Bone marrow (tissue), 2 donors: ENCODE measurements at places on chromosomes 13 and 19.

DNA sequence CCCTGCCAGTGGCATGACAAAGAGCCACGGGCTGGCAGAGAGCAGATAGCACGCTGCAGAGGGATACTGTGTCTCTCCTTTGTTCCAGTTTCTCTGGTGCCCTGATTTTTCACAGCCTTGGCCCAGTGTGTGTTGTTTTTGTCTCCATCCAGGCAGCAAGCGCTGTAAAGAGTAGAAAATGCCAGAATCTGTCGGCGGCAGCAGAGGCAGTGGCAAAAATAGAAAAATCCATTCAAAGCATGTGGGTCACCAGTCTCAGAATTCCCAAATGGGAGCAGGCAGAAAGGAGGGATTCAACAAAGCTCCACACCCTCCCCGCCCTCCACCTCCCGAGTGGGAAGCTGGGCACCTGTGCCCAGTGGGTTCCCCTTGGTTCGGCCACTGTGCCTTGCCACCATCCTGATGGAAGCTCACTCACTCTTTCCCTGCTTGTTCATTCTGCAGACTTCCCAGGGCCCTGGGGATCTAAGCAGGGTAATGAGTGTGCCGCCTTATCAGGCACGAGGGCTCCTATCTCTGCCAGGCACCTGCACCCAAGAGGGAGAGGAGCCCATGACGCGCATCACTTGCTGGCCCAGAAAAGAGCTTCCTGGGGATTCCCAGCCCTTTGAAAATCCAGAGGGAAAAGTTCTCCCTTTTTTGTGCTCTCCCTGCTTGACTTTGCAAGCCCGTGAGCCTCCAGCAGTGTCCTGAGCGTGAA lies 416.9 kb downstream of the IRS2 start:
- DNase-seq, result no peak

DNA sequence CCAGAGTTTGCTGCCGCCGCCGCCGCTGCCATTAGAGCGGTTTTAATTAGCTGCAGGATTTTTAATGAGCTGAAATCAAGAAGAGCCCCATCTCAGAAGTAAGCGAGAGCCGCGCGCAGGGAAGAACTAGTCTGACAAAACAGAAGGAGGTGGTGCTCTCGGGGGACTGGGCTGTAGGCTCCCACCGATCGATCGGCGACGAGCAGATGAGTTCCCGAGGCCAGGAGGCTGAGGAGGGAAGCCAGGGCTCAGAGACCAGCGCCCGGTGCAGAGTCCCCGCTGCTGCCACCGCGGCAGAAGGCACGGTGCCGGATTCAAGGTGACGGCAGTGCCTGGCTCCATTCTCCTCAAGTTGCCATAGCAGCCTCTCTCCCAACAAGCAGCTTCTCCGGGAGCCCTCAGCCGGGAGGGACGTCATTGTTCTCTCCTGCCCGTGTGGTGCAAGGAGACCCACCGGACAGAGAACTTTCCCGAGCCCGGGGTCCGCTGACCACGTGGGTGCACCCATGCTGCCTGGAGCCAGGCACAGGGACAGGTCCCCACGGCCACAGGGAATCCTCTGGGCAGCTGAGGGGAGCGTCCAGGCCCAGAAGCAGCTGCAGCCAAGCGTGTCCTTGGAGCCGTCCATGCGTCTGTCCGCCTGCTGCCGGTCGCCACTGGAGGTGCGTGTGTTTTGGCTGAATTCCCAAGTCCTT lies 62.9 kb downstream of the CHST8 start:
- DNase-seq, result no peak

DNA sequence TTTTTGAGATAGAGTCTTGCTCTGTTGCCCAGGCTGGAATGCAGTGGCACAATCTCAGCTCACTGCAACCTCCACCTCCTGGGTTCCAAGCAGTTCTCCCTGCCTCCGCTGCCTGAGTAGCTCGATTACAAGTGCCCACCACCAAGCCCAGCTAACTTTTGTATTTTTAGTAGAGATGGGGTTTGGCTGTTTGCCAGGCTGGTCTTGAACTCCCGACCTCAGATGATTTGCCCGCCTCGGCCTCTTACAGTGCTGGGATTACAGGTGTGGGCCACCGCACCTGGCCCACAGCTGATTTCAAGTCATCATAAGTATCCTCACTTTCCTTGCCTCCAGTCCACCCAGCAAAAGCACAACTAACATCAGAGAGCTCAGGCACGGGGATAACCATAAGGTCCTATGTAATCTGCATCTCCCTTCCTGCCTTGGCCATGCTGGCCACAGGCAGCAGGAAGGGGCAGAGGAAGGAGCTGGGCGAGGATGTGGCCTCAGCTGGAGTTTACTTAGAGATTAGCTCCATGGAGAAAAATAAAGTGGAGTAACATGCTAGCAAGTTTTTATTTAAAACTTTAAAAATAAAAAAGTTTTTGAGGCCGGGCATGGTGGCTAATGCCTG lies 22.9 kb upstream of the ADGRE1 start:
- DNase-seq, result no peak

DNA sequence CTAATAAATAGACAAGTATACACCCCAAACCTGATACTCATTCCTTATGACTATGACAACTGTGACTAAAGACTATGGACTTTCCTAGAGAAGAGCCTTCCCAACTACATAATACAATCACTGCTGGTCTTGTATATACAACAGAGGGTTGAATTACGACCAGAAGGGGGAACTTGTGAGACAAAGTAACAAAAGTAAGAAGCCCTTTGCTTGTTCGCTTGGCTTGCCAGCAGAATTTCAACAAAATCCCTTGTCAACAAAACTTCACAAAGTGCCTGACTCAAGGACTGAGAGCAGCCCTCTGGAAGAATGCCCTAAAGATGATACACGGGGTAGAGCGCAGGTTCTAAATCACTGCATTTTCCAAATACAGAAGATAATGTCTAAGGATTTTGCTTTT lies 99.4 kb downstream of the WASF3 start:
- DNase-seq, result no peak

DNA sequence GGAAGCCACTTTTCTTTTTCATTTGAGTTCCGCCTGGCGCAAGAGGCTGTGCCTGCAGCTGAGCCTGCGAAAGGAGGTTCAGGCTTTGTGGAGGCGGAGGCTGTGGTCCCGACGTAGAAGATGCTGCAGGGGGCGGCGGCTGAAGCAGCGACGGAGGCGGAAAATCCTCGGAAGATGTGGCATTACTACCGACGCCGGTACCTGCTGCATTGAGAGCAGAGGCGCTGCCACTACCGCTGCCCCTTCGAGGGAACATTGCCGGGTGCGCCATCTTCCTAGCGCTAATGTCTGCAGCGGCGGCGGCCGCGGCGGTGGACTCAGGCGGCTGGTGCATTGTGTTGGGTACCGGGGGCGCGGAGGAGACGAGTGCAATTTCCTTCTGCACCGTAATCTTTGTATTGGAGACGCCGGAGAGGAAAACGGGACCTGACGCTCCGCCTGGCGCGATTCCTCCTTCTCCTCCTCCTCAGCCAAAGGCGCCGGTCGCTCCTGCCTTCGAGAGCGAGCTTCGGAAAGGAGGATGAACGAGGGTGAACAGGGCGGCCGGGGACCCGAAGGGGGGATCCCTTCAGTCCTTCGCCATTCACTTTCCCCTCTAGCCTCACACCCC lies at the start of gene TSC22D1:
TSS of gene TSC22D1 (minus strand) at position 590 of the 610 bp plus-strand sequence. CDS start at position 334, 256 bp downstream.
- DNase-seq, result peak; percentile 52

- no peak for DNase-seq
These were observed 13.6 kb downstream of the MEIOSIN start for GRCh38 chr19:45746866-45747265.

- DNase-seq, result no peak
These were observed 141.3 kb downstream of the RNF17 start for GRCh38 chr13:24905242-24905641.

DNA sequence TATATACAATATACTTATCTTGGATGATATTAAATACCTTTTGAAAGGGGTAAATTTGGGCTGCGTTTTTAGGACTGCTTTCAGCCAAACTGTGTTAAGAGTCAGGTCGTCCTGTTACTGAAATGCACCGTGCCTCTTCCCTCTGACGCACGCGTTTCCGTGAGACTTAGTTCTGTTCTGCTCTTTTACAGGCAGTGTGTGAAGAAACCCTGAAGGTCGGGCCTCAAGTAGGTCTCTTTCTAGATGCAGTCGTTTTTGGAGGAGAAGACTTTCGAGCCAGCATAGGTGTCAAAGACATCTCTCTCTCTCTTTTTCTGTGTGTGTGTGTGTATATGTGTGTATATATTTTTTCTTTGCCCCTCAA lies 107.0 kb downstream of the ZIC5 start:
- no peak for DNase-seq

DNA sequence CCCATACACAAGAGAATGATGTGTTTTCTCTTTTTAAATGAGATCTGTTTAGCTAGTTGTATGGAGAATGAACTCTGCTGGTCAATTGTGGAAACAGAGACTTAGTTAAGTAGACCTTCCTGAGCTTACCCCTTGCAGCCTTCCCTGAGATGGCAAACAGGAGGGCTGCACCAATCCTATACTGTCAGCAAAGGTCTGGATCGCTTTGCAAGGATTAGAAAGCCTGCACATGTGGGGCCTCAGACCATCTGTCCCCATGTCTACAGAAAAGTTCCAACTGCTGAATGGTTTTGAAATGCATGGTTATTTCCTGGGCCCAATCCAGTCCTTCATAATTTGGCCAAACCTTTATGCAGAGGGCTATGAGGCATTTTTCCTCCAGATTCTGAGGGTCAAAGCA lies 183.9 kb upstream of the SLC10A2 start:
- no peak for DNase-seq

- DNase-seq, result no peak
These were observed 150.3 kb upstream of the TSHZ3 start for GRCh38 chr19:31499281-31500196.

DNA sequence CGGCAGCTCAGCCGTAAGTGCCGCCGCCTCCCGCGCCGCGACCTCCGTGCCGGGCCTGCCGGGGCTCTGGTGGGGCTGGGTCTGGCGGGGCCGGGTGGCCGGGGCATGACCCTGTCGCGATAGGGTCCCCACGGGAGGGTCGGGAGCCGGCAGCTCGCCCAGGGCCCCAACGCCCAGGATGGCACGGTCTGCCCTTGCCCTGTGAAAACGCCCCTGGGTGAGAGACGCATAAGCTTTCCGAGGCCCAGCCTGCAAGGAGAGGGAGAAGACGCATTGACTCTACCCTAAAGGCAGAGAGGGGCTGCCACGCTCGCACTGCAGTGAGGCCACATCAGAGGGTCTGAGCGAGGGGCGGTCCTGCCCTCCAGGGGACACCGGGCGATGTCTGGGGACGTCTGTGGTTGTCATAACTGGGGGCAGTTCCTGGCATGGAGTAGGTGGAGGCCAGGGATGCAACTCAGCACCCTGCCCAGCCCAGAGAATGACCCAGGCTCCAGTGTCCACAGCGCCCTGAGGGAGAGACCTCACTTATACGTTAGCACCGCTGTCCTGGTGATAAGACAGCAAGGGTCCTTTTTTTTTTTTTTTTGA lies 539 bp downstream of the ZNF554 start:
- no peak for DNase-seq

DNA sequence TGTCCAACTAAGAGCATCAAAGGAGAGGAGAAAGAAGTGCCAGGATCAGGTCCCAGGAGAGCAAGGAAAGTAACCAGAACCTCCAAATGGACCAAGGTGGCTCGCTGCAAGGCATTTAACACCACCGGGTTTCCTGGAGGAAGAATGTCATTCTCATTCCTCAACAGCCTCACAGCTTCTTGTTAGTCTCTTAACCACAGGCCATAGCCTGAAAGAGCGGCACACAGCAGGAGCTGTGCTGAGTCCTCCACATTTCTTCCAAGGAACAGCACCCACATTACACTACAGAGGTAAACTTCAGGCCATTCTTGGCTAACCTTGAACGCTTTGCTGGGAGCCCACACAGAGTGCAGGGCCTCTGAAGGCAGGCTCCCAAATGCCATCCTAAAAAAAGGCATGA lies 23.6 kb downstream of the DOCK9 start:
- no peak for DNase-seq

DNA sequence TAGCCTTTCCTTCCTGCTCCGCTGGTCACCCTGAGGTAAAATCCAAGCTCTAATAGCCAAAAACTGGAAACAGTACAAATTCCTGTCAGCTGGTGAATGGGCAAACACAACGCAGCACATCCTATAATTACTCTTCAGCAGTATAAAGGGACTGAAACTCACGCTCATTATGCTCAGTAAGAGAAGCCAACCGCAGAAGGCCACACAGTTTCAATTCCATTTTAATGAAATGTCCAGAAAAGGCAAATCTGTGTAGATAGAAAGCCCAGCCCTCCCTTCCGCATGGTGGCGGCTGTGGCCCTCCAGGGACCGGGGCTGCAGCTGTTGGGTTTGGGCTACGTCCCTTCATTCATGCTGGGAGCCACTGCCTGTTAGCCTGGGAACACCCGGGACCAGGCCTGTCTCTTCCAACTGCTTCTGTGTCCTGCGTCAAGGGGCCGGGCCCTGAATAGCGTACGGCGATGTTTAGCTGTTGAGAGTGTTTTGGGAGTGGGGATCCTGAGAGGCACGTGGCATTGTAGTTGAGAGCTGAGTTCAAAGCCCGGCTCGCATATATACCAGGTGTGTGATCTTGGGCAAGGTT lies 23.5 kb downstream of the NKPD1 start:
- DNase-seq, result no peak

GRCh38 chr13:44865722-44866410 lies 123.4 kb downstream of the NUFIP1 start:
- no peak for DNase-seq

- no peak for DNase-seq
These were observed 591 bp downstream of the DEDD2 start for GRCh38 chr19:42216653-42217519.

DNA sequence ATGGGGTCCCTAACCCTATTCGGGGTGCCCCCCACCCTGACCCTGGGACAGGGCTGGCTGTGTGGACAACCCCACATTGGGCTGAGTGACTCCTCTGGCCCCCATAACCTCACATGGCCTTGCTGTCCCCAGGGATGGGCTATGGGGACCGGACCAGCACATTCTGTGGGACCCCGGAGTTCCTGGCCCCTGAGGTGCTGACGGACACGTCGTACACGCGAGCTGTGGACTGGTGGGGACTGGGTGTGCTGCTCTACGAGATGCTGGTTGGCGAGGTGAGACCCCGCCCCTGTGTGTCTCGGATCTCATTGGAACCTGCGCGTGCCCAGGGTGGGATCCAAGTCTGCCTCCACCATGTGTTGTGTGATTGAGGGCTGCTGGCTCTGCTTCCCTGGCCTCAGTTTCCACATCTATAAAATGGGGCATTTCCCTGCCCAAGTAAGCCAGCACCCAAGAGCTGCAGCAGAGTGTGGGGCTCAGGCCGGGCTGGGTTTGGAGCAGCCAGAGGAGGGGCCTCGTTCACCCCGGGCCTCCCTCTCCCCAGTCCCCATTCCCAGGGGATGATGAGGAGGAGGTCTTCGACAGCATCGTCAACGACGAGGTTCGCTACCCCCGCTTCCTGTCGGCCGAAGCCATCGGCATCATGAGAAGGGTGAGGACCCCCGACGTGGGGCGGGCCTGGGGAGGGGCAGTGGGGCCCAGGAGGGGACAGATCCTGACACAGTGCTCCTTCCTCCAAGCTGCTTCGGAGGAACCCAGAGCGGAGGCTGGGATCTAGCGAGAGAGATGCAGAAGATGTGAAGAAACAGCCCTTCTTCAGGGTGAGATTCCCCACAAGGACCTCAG lies 4.9 kb downstream of the PTGER1 start:
- no peak for DNase-seq
